ENCODE measurements at places on chromosomes 3 and 15. TPM values are rescaled to one million over a fixed set of nuclear protein-coding genes. Genes with fewer than 3 reads are reported as not detected.

- no peak overlapping the region for H3K4me3 ChIP-seq
- DNase-seq = no peak
- H3K27me3 ChIP-seq = no peaks in the 10 kb centered on the region
Observed at GRCh38 chr3:143571548-143571947, 276.7 kb downstream of the SLC9A9 start.

- no peaks in the 10 kb centered on the region for H3K36me3 ChIP-seq
- peak overlapping the region; percentile 69 for H3K4me3 ChIP-seq
- peaks cover 44% of the 10 kb centered on the region for H3K4me1 ChIP-seq
- DNase-seq = no peak
- H3K27me3 ChIP-seq = no peaks in the 10 kb centered on the region
- H3K27ac ChIP-seq = peak overlapping the region; percentile 93
Observed at GRCh38 chr3:37997791-37998370, 7.3 kb downstream of the VILL start.

- no peaks in the 10 kb centered on the region for H3K27me3 ChIP-seq
- DNase-seq = no peak
- H3K4me3 ChIP-seq = no peak overlapping the region
- peaks cover 39% of the 10 kb centered on the region for H3K4me1 ChIP-seq
- H3K36me3 ChIP-seq = no peaks in the 10 kb centered on the region
- H3K27ac ChIP-seq = peak overlapping the region; percentile 9
Observed at GRCh38 chr3:162370141-162370540, 873.5 kb downstream of the OTOL1 start.

GRCh38 chr3:72550582-72551262 is 297.5 kb downstream of the SHQ1 start:
- no peak overlapping the region for H3K27ac ChIP-seq
- H3K4me3 ChIP-seq = no peak overlapping the region
- no peaks in the 10 kb centered on the region for H3K36me3 ChIP-seq
- H3K4me1 ChIP-seq = no peaks in the 10 kb centered on the region
- DNase-seq = no peak

DNA sequence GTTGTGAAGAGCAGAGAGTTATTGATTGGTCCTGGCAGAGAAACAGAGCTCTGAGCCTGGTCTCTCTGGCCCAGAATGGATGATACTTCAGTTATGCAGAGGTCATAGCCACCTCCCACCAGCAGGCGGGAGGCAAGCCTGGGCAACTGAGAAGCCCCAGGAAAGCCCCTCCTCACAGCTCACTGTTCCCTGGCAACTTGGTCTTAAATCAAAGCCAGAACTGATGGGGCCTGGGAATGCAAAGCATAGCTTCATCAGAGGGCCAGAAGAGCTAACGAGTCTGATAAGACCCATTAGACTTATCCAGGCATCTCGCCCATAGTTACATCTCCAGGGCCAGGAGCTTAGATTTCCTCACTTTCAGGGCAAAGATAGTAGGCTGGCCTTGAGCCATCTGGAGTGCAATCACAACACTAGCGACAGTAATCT is 5.5 kb upstream of the COLQ start:
- H3K27me3 ChIP-seq = no peaks in the 10 kb centered on the region
- H3K27ac ChIP-seq = no peak overlapping the region
- no peak for DNase-seq
- H3K36me3 ChIP-seq = no peaks in the 10 kb centered on the region
- no peak overlapping the region for H3K4me3 ChIP-seq

DNA sequence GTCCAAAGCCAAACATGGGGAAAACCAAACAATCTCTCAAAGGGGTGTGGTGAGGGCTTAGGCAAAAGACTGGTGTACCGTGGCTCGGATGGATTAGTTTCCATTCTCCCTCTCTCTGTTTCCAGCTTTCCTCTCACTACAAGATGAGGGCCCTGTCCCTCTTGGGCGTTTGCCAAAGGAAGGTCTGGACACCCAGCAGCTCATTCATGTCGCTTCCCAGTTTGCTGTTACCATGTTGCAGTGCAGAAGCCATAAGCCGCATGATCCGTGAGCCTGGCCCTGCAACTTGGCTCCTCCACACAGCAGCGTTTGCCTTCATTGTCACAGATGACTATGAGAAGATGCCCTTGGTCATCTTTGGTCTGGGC is 92.2 kb downstream of the APBA2 start:
- H3K4me3 ChIP-seq = no peak overlapping the region

DNA sequence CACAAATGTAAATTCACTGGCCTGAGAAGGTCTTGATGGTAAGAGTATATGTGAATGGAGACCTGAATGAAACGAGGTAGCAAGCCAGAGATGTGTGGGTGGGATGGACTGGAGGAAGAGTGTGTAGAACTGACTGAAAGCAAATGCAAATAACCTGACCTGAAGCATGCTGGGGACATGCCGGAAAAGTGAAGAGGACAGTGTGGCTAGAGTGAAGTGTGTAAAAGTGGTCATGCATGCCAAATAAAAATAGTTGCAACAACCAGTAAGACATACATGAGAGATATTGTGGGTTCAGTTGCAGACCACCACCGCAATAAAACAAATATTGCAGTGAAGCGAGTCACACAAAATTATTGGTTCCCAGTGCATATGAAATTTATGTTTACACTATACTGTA is 82.3 kb downstream of the LPP start:
- DNase-seq = no peak
- H3K4me3 ChIP-seq = no peak overlapping the region

The AADACL2 gene
- not detected for total RNA-seq

- no peaks in the 10 kb centered on the region for H3K36me3 ChIP-seq
- H3K27ac ChIP-seq = no peak overlapping the region
- H3K4me3 ChIP-seq = no peak overlapping the region
- H3K4me1 ChIP-seq = peaks cover 29% of the 10 kb centered on the region
- H3K27me3 ChIP-seq = peaks cover 17% of the 10 kb centered on the region
- DNase-seq = no peak
Observed at GRCh38 chr3:196643201-196643749, 3.8 kb downstream of the NRROS start.

The PLSCR4 gene
- 12.1 TPM for total RNA-seq

DNA sequence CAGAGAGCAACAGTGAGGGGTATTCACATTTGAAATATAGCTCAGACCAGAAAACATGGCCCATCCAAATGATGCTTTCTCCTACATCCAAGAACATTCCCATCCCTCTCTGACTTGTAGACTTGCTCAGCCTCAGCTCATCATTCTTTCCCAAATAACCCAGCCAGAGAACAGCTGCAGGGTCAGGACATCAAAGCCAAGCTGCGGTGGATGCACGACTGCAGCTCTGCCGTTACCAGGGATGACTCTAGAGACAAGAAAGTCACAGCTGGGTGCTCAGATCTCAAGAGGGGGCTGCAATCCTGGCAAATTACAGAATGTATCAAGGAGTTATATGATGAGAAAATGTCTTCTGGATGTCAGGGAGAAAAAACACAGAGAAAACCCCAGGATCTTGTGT is 944.3 kb downstream of the NTRK3 start:
- DNase-seq = no peak
- H3K36me3 ChIP-seq = no peaks in the 10 kb centered on the region
- no peaks in the 10 kb centered on the region for H3K4me1 ChIP-seq
- no peak overlapping the region for H3K27ac ChIP-seq
- H3K4me3 ChIP-seq = no peak overlapping the region

The CLK3 gene
- 53.1 TPM for total RNA-seq

The INKA1 gene
- 2.3 TPM for total RNA-seq

- no peaks in the 10 kb centered on the region for H3K36me3 ChIP-seq
- H3K27me3 ChIP-seq = no peaks in the 10 kb centered on the region
- H3K27ac ChIP-seq = peak overlapping the region; percentile 62
- H3K4me1 ChIP-seq = peaks cover 41% of the 10 kb centered on the region
Observed at GRCh38 chr15:66928101-66928500, 137.3 kb upstream of the SMAD3 start.

The RETNLB gene
- total RNA-seq = not detected

GRCh38 chr15:33908406-33908805 is 59.9 kb upstream of the CHRM5 start:
- no peak overlapping the region for H3K4me3 ChIP-seq
- no peak for DNase-seq
- H3K36me3 ChIP-seq = no peaks in the 10 kb centered on the region
- peaks cover 10% of the 10 kb centered on the region for H3K4me1 ChIP-seq
- no peaks in the 10 kb centered on the region for H3K27me3 ChIP-seq

The ZCWPW2 gene
- 2.2 TPM for total RNA-seq

The CPLX3 gene
- total RNA-seq = 1.2 TPM

GRCh38 chr3:127413871-127414270 is 126.0 kb upstream of the PRR20G start:
- no peak overlapping the region for H3K27ac ChIP-seq
- DNase-seq = no peak
- H3K4me1 ChIP-seq = no peaks in the 10 kb centered on the region
- peaks cover 91% of the 10 kb centered on the region for H3K27me3 ChIP-seq
- no peaks in the 10 kb centered on the region for H3K36me3 ChIP-seq

DNA sequence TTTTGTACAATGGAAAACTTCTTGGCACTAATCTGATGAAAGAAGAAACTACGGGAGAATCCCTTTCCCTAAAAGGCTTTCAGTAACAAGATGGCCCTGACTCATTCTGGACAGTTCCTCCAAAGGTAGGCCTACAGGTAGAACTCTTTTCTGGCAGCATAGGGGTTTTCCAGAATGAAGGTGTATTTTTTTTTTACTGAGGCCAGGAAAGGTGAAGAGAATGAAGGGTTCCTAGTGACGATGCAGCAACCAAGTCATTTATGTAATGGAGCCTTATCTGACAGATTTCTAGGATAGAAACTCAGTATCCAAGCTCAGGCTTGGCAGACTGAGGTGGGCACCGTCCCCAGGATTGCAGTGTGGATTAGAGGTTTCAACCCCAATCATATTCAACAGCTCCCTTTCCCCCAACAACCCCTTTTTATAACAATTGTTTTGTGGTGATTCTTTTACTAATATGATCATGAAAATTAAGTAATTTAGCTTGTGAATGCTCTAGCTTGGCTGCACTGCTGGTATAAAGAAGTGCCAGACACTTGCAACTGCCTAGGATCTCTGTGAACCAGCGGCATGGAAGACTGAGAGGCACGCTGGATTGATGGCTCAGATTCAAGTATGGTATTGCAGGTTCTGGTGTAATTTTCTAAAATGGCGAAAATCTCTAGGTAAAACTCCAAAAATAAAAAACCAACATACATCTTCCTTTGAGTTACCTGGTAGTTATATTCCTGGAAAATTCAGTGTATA is 8.7 kb upstream of the TRIM69 start:
- peaks cover 12% of the 10 kb centered on the region for H3K36me3 ChIP-seq
- peak overlapping the region; percentile 79 for H3K4me3 ChIP-seq
- no peak for DNase-seq
- H3K4me1 ChIP-seq = peaks cover 65% of the 10 kb centered on the region
- no peaks in the 10 kb centered on the region for H3K27me3 ChIP-seq

DNA sequence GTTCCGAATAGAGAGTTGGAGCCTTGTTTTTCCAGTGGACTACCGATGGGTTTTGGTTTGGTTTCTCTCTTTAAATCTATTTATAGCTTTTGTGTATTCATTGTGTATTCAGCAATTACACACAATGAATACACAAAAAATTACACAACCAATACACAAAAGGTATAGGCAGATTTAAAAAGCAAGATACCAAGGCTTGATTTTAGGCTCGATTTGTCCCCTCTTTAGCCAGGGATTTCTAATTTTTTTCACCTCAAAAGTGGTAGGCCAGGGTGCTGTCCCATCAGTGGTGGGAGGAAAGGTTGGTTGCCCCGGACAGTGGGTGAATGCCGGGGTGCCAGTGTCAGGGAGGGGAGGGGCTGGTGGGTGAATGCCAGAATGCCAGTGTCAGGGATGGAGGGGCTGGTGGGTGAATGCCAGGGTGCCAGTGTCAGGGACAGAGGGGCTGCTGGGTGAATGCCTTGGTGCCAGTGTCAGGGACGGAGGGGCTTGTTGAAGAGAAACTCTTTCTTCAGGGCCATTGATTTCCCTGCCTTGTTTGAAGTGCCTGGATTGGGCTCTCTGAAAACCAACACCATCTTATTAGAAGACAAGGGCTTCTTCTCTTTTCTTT is 186.2 kb downstream of the GOLGA6L6 start:
- no peak for DNase-seq
- H3K36me3 ChIP-seq = no peaks in the 10 kb centered on the region
- no peak overlapping the region for H3K4me3 ChIP-seq

GRCh38 chr15:58980351-58980939 is 7.0 kb upstream of the RNF111 start:
- no peak overlapping the region for H3K4me3 ChIP-seq
- H3K27ac ChIP-seq = no peak overlapping the region
- H3K36me3 ChIP-seq = no peaks in the 10 kb centered on the region
- H3K4me1 ChIP-seq = peaks cover 3% of the 10 kb centered on the region
- no peak for DNase-seq

- no peaks in the 10 kb centered on the region for H3K27me3 ChIP-seq
- no peak overlapping the region for H3K27ac ChIP-seq
- peaks cover 4% of the 10 kb centered on the region for H3K36me3 ChIP-seq
- H3K4me1 ChIP-seq = peaks cover 8% of the 10 kb centered on the region
- H3K4me3 ChIP-seq = no peak overlapping the region
- DNase-seq = no peak
Observed at GRCh38 chr3:152480282-152480953, 211.7 kb downstream of the MBNL1 start.

- no peak overlapping the region for H3K27ac ChIP-seq
- no peak overlapping the region for H3K4me3 ChIP-seq
- H3K4me1 ChIP-seq = no peaks in the 10 kb centered on the region
- no peak for DNase-seq
Observed at GRCh38 chr3:128442949-128443348, 23.7 kb downstream of the DNAJB8 start.

The MIX23 gene
- 32.7 TPM for total RNA-seq

DNA sequence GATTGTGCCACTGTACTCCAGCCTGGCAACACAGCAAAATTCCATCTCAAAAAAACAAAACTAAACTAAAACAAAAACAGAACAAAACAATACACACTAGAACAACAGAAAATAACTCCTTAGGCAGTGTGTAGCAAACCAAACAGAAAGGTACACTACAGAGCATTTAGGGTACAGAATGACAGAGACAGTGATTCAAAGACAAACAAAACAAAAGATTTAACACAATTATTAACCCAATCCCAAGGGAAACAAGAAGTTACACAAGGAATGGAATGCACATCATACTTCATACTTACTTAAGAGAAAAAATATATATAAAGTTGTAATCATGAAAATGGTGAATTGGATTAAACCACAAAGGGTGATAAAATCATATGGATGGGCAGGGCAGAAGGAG is 12.9 kb downstream of the SLC25A20 start:
- peaks cover 76% of the 10 kb centered on the region for H3K36me3 ChIP-seq
- no peak overlapping the region for H3K4me3 ChIP-seq
- no peak for DNase-seq

GRCh38 chr15:79966634-79967297 is 4.2 kb downstream of the BCL2A1 start:
- H3K4me3 ChIP-seq = no peak overlapping the region
- H3K4me1 ChIP-seq = no peaks in the 10 kb centered on the region
- H3K27me3 ChIP-seq = no peaks in the 10 kb centered on the region

DNA sequence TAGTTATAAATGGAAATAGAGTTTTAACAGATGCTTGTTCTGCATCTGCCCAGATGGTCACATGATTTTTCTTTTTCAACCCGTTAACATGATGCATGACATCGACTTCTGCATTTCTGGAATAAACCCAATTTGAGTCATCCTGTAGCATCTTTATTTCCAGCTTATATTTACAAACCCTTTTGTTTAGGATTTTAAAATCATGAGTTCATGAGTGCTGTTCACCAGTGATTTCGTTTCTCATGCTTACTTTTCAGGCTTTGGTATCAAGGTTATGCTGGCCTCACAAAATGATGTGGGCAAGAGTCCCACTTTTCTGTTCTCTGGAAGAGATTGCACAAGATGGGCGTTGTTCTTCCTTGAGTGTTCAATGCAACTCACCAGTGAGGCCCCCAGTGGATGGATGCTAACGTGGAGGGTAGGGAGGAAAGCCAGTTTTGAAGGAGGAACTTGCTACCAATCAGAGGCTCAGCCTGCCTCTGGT is 5.2 kb downstream of the HRH1 start:
- peaks cover 21% of the 10 kb centered on the region for H3K4me1 ChIP-seq
- H3K27ac ChIP-seq = peak overlapping the region; percentile 23
- no peak overlapping the region for H3K4me3 ChIP-seq
- H3K36me3 ChIP-seq = no peaks in the 10 kb centered on the region
- H3K27me3 ChIP-seq = peaks cover 59% of the 10 kb centered on the region

The CEMIP gene
- 0.44 TPM for total RNA-seq

The CTDSPL2 gene
- total RNA-seq = 14.7 TPM

Measured in left ventricle myocardium inferior (tissue), 1 donor.